ENCODE measurements at places on chromosomes 12 and 14.

GRCh38 chr12:87311206-87311605 lies 718.0 kb downstream of the C12orf50 start:
- DNase-seq, result peak; percentile 48

DNA sequence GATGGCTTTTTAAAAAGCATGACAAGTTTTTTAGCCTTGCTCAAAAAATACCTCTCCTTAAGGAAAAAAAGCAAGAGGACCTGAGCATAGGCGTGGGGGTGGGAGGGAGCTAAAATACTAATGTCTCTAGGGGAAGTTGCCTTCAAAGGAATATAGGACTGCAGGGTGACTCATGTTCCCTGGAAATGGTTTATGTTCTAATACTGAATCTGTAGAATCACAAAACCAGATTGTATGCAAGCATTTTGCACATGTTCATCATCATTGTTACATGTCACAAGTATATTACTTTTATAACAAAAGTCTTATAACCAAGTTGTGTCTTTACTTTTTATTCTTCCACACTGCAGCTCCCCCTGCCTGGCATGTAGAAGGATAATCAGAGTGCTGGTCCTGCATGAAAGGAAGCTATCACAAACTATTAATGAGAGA lies 36.6 kb downstream of the GPR135 start:
- peak; percentile 81 for DNase-seq

GRCh38 chr12:87427770-87428169 lies 601.4 kb downstream of the C12orf50 start:
- DNase-seq, result peak; percentile 2

DNA sequence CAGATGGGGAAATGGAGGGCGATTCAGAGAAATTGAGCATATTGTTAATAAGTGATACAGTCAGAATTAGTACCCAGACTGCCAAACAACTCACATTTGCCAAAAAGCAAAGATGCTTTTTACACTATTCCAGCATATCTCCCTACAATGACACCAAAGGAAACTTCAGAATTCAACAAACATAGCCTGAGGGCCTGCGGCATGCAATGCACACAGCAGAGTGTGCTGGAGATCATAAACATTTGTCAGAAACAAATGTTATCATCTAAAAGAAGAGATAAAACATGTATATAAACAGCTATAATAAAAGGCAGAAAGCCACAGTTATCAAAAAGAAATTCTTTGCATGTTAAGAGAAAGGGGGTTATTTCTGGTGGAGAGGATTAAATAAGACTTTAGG lies 20.1 kb upstream of the GARIN6 start:
- no peak for DNase-seq

GRCh38 chr12:103175625-103176024 lies 218.2 kb downstream of the ASCL1 start:
- DNase-seq, result no peak

DNA sequence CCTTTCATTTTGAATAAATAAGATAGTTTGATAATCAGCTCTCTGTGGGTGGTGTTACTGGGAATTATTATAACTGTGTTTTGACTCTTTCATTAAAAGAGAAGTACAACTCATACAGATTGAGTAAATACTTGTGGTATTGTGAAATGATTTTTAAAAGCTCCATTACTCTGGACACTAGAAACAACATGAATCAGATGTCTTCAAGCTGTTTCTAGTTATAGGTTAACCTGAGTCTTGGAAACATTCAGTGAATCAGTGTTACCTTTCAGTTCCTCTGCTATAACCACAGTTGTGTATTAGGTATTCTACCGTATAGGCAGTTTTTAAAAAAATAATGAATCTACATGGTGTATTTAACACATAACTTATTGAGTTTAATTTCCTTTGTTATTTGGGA lies 128.4 kb upstream of the SSTR1 start:
- no peak for DNase-seq

DNA sequence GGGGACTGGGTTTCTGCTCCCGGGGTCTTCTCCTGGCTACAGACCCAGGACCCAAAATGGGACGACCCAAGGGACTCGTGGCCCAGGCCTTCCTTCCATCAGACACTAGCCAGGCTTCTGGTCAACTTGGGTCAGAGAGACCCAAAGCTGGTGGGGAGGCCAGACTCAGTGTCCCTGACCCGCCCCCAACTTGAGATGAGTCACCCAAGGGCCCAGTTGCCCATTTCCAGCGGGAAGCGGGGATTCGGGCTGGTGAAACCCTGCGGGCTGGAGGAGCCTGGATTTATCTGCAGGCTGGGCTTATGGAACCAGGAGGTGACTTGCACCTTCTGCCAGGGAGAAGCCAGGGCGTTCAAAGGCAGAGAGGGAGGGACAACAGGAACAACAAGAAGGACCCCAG lies 81.5 kb downstream of the RFLNA start:
- DNase-seq, result no peak

GRCh38 chr12:26717757-26718156 lies 115.2 kb downstream of the ITPR2 start:
- DNase-seq, result no peak

- no peak for DNase-seq
Observed at GRCh38 chr14:72049462-72049861, 117.2 kb downstream of the RGS6 start.

DNA sequence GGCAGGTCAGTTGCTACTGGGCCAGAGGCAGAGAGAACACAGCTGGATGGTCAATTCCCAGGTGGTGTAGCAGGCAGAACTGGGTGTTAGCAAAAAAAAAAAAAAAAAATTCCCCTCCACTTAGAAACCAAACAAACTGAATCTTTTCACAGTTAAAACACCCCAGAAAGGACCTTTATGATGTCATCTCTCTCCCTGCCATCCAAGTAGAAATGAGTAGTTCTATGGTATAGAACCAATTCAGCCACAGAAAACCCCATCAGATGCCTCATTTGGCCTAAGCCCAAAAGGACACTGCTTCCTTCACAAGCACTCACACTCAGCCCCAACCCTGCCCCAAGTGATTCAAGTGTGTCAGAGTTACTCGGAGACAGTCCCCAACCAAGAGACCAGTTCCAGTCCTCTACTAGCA lies 230.8 kb downstream of the DPF3 start:
- DNase-seq, result no peak

GRCh38 chr12:10851243-10851858 lies 2.1 kb upstream of the PRR4 start:
- no peak for DNase-seq

DNA sequence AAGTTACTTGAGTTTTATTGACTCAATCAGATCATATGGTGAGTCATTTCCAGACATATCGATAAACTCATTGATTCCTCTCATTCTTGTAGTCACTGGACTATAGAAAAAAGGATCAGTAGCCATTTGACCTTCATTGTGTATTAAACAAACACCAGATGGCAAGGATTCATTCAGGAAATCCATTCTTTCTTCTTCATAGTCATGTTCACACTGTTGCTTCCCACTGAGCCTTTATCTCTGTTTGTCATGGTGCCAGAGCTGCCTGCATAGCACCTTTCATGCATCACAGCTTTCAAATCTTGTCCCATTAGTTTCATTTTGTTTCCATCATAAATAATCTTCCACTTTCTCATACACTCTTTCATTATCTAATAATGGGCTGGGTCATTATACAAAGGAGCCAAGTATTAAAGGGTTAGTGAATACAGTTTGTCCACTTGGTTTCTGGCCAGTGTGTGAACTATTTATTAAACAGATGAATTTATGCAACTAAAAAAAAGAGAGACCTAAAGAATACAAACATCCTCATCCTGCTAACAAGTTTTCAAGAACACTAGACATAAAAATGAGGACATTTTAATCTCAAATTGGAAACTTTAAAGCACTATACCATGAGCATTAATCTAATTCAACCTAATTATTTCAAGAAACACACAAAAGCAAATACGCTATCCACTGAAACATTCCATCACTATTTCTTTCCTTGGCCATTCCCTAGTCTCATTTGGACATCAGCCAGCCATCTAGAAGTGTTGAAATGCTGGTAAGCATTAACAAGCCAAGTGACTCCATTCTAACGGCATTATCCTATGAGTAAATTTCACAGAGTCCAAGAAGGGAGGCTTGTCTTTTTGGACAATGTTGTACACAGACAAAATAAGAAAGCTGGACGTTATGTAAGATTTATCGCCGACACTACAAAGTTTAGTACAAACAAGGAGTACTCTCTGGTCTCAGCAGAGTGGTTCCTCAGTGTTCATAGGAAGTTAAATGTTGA lies 476.5 kb downstream of the FOXG1 start:
- DNase-seq, result peak; percentile 55

DNA sequence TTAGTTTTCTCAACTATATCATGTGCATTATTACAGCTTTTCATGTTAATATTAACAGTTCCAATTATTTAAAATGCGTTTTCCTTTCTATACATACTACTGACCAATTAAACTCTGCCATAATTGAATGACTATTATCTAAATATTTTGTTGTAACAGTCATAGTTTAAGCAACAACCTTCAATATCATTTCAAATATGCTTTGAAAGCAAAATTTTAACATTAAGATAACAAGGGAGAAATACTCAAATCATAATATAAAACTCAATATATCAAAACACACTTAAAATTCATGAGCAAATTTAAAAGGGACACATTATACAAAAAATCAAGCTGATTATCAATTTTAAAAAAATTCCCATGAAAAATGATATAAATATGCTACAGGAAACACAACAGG lies 40.5 kb downstream of the COCH start:
- no peak for DNase-seq

- DNase-seq, result peak; percentile 51
Observed at GRCh38 chr14:56423544-56423943, 156.1 kb upstream of the TMEM260 start.

DNA sequence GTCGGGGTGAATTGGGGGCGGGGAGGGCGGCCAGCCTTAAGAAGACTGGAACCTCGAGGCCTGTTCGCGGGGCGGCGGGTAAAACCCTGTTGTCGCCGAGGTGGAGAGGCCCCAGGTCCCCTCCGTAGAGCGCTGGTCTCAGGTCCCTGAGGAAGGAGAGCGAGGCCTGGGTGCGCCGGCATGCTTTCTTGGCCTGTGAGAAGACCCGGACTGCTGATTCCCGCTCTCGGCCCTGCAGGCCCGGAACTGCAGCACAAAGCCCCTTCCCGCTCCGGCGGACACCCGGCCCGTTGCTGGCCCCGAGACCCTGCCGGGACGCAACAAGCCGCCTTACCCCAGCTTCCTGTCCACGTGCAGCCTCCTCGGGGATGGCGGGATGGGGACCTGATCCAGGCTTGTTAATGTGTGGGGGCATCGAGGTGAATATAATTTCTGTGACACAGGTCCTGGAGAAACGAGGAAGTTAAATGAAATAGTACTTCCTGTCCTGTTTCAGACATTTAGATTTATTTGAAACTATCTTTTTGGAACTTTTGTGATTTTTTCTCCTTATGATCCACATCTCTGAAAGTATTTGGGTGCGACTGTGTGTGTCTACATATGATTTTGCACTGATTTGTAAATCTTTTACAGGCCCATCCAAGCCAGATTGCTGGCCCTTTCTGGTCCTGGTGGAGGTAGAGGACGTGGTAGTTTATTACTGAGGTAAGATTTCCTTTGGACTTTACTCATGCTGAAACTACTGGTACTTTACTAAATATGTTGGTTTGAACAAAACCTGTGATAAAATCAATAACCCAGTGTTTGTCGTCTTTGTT lies 600 bp downstream of the PNN start:
- DNase-seq, result no peak

GRCh38 chr14:24843494-24843893 lies 206.5 kb downstream of the STXBP6 start:
- DNase-seq, result no peak

- DNase-seq, result no peak
Observed at GRCh38 chr14:81023095-81023710, 67.8 kb downstream of the TSHR start.

DNA sequence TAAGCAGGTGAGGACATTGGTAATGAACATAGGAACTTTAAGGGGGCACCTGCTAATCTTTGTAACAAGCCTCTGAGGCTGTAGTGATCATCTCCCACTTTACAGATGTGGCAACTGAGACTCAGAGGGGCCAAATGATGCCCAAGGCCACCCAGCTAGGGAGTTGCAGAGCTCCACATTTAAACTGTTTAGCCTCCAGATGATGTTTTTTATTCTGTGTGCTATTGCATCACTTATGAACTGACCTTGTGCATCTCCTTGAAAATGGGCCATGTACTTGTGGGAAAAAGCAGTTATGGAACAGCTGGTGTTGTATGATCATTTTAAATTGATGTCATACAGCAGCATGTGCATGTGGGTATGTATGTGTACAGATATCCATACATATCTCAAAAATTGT lies 41.4 kb downstream of the TPCN1 start:
- no peak for DNase-seq

DNA sequence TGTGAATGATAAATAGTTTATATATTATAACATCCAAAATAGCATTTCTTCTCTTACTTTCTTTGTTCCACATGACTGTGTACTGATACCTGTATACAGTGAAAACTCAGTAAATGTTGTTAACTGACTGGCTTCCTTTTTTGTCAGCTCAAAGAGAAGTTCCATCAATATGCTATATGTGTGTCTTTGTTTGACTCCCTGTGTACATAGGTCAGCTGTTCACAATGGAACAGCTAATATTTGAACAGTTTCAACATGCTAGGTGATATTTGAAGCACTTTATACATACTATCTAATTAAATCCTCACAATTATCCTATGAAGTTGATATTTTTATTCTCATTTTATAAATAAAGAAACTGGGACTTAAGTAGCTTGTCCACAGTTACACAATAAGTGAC lies 15.3 kb upstream of the KICS2 start:
- no peak for DNase-seq

DNA sequence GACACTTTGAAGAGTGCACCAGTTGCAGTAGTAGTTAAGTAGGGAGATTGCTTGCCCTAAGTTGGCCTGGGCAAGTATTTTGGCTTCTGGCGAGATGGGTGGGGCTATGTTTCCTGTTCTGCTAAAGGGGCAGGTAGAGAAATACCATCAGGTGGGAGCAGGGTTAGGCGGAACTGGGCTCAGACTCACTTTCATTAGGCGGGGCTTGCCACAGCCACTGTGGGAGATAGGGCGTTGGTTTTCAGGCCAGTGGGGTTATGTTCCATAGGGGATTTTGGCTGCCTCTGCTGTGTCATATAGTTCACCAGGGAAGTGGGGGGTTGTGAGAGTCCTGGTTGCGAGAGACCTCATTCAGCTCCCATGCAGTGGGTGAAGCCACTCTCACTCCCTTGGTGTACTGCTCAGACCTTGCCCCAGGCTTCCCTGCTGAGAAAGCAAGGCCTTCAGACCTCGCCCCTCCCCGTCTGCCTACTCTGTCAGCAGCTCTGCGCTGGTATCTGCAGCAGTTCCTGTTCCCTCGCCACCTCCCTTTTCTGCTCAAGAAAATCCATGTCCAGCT lies 43.3 kb downstream of the AEBP2 start:
- no peak for DNase-seq
